RWPE2 (cell line): ENCODE measurements at places on chromosomes 3 and 15.

DNA sequence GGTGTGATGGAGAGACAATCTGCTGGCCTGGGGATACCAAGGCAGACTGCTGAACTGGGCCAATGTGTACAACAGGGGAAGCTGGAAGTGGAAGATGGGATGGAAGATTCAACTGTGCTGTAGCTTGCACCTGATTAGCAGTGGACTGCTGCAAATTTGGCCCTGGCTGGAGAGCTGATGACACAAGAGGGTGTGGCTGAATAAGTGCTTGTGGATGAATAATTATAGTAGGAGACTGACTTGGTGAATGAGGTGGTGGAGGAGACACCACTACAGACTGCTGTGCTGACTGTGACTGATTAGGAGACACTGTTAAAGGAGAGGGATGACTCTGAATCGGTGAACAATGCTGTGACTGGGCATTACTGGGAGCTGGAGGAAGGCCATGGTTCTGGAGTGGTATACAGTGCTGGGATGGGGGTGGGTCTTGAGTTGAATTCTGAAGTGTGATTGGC lies 52.5 kb downstream of the PHC3 start:
- no peaks in the 10 kb centered on the region for H3K27me3 ChIP-seq
- no peaks in the 10 kb centered on the region for H3K4me1 ChIP-seq
- H3K36me3 ChIP-seq: peaks cover 83% of the 10 kb centered on the region
- DNase-seq: no peak
- no peak overlapping the region for H3K4me3 ChIP-seq
- no peak overlapping the region for H3K27ac ChIP-seq

GRCh38 chr15:57463360-57463759 lies 87.1 kb downstream of the CGNL1 start:
- no peaks in the 10 kb centered on the region for H3K4me1 ChIP-seq
- no peaks in the 10 kb centered on the region for H3K36me3 ChIP-seq
- DNase-seq: no peak
- no peak overlapping the region for H3K27ac ChIP-seq
- H3K27me3 ChIP-seq: no peaks in the 10 kb centered on the region
- H3K4me3 ChIP-seq: no peak overlapping the region

- no peaks in the 10 kb centered on the region for H3K36me3 ChIP-seq
- no peaks in the 10 kb centered on the region for H3K4me1 ChIP-seq
- no peak overlapping the region for H3K4me3 ChIP-seq
- DNase-seq: no peak
- H3K27ac ChIP-seq: no peak overlapping the region
Measured at GRCh38 chr3:53729159-53729558, 117.1 kb downstream of the CHDH start.

DNA sequence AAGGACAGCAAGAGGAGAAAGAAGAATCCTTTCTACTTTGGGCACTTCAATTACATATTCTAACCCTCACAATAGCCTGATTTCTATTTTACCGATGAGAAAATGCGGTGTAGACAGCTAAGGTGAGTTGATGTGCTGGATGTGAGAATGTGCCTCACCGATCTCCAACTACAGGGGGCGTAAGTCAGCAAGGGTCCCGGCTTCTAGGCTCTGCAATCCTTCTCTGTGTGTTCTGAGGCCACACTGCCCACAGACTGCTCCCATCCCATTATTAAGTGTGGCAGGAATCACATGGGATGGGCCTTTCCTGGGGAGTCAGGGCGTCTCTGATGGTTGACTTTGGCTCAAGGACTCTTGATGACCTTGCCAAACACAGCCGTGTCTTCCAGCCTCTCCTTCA lies 23.6 kb upstream of the RPL35A start:
- no peaks in the 10 kb centered on the region for H3K27me3 ChIP-seq
- H3K27ac ChIP-seq: no peak overlapping the region
- DNase-seq: no peak
- H3K4me1 ChIP-seq: no peaks in the 10 kb centered on the region
- H3K36me3 ChIP-seq: peaks cover 7% of the 10 kb centered on the region; the same call in 1 of the 2 replicates

DNA sequence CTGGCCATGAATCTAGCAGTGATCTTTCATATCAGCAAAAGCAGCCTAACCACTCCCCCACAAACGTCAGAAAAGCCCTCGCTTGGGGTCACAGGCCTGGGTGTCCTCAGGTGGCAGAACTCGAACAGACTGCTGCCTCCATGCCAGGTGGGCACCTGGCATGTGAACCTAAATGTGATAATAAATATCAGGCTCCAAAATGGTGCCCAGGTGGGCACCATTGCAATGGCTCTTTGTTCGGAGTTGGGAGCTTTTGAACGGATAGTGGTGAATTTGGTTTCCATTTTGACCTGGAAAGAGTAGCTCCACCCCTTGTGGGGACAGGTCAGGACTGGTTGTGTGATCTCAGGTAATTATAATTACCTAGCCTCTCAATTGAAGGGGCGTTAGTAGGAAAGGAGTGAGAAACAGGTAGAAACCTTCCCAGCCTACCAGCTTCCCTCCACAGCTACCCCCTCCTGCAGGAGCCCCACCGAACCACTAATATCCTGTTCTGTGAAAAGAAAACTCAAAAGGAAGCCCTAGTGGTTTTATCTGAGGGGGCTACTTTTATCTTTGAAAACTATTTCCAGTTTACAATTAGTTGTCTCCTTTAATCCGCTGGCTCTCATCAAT lies 18.1 kb downstream of the MYO1E start:
- no peak overlapping the region for H3K4me3 ChIP-seq
- H3K36me3 ChIP-seq: peaks cover 31% of the 10 kb centered on the region
- peaks cover 25% of the 10 kb centered on the region for H3K4me1 ChIP-seq
- H3K27me3 ChIP-seq: no peaks in the 10 kb centered on the region

GRCh38 chr3:157531771-157532170 lies 28.6 kb upstream of the VEPH1 start:
- no peaks in the 10 kb centered on the region for H3K36me3 ChIP-seq
- H3K4me1 ChIP-seq: peaks cover 3% of the 10 kb centered on the region
- H3K4me3 ChIP-seq: no peak overlapping the region
- H3K27me3 ChIP-seq: no peaks in the 10 kb centered on the region
- DNase-seq: no peak

DNA sequence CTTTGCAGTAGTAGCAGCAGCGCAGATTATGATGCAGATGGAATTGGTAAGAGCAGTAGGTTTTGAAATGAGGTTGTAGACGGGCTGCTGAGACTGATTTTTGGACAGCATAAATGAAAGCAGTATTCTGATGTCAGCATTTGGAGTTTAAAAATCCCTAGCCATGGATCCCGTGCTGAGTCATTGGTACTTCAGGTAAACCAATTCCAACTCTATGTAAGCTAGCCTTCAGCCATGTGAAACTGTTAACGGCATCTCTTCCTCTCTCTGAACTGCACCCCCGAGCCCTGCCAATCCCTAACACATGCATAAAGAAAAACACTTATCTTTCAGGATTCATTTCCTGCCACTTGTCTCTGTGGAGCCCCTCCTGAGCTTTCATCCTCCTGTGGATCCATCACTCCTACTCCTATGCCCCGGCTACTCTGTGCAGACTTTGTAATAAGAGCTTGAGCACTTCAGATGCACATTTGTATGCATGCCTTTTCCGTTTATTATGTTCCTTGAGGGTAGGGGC lies 119.0 kb downstream of the AKAP13 start:
- H3K27ac ChIP-seq: no peak overlapping the region
- no peaks in the 10 kb centered on the region for H3K27me3 ChIP-seq
- no peaks in the 10 kb centered on the region for H3K36me3 ChIP-seq

DNA sequence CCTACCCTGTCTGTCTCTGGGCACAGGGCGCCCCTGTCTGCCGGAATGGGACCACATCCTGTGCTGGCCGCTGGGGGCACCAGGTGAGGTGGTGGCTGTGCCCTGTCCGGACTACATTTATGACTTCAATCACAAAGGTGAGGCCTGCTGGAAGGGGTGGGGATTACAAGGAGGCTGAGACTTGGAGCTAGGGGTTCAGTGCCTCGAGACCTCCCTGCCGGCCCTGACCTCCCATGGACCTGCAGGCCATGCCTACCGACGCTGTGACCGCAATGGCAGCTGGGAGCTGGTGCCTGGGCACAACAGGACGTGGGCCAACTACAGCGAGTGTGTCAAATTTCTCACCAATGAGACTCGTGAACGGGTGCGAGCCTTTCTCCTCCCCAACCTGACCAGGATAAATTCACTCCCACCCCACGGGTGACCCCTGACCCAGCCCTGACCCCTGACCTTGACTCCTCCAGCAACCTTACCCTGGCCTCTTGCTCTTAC lies 20.4 kb downstream of the PTH1R start:
- no peaks in the 10 kb centered on the region for H3K27me3 ChIP-seq
- no peaks in the 10 kb centered on the region for H3K36me3 ChIP-seq
- no peaks in the 10 kb centered on the region for H3K4me1 ChIP-seq
- no peak for DNase-seq

DNA sequence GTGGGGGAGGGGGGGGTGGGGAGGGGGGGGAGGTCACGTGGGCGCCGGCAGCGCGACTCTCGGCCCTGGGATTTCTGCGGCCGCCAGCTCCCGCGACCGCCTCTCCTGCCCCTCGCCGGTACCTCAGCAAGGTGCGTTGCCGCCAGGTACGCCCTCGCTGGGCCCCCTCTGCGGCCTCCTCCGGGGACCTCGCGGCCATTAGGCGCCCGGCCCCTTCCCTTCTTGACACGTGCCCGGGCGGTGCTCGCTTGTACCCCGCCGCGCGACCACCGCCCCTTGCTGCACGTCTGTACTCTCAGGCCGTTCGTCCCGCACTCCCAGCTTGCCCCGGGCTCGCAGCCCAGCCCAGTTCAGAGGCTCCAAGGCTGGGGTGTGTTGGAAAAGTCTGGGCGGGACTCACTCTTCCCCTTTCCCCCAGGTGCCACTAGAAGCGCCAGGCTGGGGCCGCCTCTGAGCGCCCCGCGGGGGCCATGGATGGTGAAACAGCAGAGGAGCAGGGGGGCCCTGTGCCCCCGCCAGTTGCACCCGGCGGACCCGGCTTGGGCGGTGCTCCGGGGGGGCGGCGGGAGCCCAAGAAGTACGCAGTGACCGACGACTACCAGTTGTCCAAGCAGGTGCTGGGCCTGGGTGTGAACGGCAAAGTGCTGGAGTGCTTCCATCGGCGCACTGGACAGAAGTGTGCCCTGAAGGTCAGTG lies at the start of gene MAPKAPK3:
TSS of gene MAPKAPK3 (plus strand) at position 56 of the 696 bp plus-strand sequence. CDS start at position 471, 415 bp downstream.
- peaks cover 5% of the 10 kb centered on the region for H3K4me1 ChIP-seq
- peak within 1 kb of the TSS; percentile 69 for H3K4me3 ChIP-seq
- DNase-seq: no peak
- peak within 1 kb of the TSS; percentile 68 for H3K27ac ChIP-seq
- no peaks in the 10 kb centered on the region for H3K27me3 ChIP-seq
- H3K36me3 ChIP-seq: peaks cover 13% of the 10 kb centered on the region

DNA sequence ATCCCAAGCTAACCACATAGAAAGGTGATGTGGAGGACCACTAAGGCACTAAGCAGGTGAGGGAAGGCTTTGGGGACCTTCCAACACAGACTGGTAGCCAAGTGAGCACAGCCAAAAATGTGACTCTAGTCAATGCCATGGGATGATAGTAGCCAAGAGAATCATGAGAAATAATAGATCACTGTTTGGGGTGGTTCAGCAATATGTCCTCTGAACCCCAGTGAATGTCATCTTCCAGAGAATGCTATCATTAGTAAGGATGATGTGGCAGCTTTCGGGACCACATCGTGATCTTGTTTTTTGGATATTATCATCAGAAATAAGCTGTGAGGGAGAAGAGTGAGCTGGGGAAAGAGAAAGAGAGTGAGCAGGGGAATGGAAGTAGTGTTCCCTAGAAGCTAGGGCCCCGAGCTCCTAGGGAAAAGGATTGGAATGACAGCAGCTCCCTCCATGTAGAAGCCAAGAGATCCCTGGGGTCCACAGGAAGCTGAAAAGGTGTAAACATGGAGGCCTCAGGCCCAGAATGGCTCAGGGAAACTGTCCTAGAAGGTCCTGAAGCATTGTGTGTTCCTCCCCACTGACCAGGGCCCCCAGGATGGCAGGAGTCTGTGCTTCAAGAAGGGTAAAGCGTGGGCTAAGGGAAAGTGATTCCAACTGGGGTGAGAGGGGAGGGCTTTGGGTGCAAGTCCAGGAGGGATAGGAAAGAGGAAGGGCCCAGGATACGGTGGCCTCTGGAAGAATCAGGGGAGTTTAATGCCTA lies 56.6 kb upstream of the KLF13 start:
- H3K4me1 ChIP-seq: no peaks in the 10 kb centered on the region
- H3K36me3 ChIP-seq: no peaks in the 10 kb centered on the region
- H3K4me3 ChIP-seq: no peak overlapping the region
- no peaks in the 10 kb centered on the region for H3K27me3 ChIP-seq
- DNase-seq: peak; percentile 47
- H3K27ac ChIP-seq: no peak overlapping the region

GRCh38 chr3:192881159-192881786 lies 36.4 kb downstream of the MB21D2 start:
- peaks cover 51% of the 10 kb centered on the region for H3K4me1 ChIP-seq
- no peak overlapping the region for H3K27ac ChIP-seq
- no peaks in the 10 kb centered on the region for H3K36me3 ChIP-seq
- H3K27me3 ChIP-seq: no peaks in the 10 kb centered on the region

DNA sequence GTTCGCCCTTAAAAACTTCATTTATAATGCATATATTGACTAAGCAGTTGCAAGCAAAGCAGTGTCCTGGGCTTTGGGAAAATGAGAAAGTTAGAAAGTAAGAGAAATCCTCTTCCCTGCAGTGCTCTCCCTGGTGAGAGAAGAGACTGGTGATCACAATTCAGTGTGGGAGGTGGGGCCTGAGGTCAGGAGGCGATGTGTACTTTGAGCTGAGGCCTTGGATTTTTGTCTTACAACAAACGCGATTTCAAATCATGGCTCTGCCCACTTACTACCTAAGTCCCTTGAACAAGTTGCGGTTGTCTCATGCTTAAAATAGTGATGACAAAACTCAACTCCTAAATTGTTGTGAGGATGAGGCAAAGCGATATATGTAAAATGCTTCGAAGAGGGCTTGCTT lies 316.3 kb upstream of the NECTIN3 start:
- no peaks in the 10 kb centered on the region for H3K27me3 ChIP-seq
- no peak overlapping the region for H3K4me3 ChIP-seq
- DNase-seq: no peak
- H3K4me1 ChIP-seq: no peaks in the 10 kb centered on the region
- H3K36me3 ChIP-seq: no peaks in the 10 kb centered on the region

DNA sequence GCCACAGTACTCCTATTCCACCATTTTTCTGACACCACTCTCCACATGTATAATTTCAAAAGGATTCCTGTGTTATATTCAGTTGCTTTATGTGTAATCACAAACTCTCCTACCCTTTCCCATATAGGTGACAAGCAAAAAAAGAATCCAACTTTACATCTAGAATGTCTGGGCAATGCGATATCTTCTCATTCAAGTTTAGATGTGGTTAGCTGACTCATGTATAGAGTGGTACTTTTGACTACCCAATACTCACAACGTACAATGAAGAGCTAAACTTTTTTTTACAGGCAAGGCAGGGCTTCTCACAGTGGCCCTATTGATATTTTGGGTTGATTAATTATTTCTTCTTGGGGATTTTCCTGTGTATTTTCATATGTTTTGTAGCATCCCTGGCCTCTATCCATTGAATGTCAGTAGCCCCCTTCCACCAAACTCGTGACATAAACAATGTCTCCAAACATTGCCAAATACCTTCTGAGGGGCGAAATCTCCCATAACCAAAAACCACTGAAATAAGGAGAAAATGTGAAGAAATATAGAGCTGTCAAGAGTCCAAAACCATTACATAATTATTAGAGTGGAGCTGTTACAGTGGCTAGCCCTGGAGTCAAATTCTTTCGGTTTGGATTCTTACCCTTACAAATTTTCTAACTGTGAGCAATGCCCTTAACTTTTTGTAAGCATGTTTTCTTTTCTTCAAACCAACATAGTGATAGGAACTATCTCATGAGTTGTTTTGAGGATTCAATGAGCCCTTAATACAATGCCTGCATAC lies 342.6 kb downstream of the NSUN3 start:
- H3K36me3 ChIP-seq: no peaks in the 10 kb centered on the region
- no peaks in the 10 kb centered on the region for H3K27me3 ChIP-seq
- H3K4me1 ChIP-seq: no peaks in the 10 kb centered on the region
- no peak overlapping the region for H3K4me3 ChIP-seq
- no peak overlapping the region for H3K27ac ChIP-seq
